ENCODE measurements at places on chromosomes 16 and 17. TPM values are rescaled to one million over a fixed set of nuclear protein-coding genes. Genes with fewer than 3 reads are reported as not detected.
A peak's percentile ranks its signal among the peaks of the same experiment; 100 is the strongest.

KRTAP4-6 gene
- polyA plus RNA-seq = not detected

PTX4 gene
- polyA plus RNA-seq = 0.19 TPM

CCL18 gene
- polyA plus RNA-seq = 0.28 TPM

PAM16 gene
- polyA plus RNA-seq = 37.9 TPM

OVCA2 gene
- polyA plus RNA-seq = 26.8 TPM

TBX21 gene
- polyA plus RNA-seq = 0.28 TPM

NPIPA1 gene
- 124 TPM for polyA plus RNA-seq

- no peaks in the 10 kb centered on the region for H3K36me3 ChIP-seq
- H3K27ac ChIP-seq = peak within 1 kb of the TSS; percentile 84
- peaks cover 18% of the 10 kb centered on the region for H3K4me1 ChIP-seq
- peak; percentile 95 for DNase-seq
- H3K27me3 ChIP-seq = peaks cover 16% of the 10 kb centered on the region
Observed at GRCh38 chr17:43546319-43547188, at the start of gene ETV4. Gene ETV4, minus strand, starts transcription at chr17:43546340. Its CDS starts 723 bp downstream, at chr17:43545617.

DNA sequence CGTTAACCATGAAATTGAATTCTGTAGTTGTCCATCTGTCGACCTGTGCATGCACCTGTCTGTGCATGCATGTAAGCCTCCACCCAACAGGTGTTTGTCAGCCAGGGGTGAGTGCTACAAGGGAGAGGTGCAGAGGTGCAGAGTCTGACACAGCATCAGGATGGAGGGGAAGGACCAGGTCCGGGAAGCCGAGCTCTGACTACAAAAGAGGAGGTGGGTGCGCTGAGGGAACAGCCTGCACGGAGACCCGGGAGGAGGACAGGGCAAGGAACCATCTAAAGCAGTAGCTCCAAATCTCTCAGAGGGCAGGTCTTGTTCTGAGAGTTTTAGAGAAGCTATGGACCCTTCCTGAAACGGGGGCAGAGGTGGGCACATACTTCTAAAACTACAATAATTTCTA lies 54.1 kb downstream of the B9D1 start:
- H3K27me3 ChIP-seq = no peaks in the 10 kb centered on the region
- H3K4me3 ChIP-seq = no peak overlapping the region
- no peak for DNase-seq
- H3K27ac ChIP-seq = no peak overlapping the region
- H3K36me3 ChIP-seq = peaks cover 33% of the 10 kb centered on the region
- H3K4me1 ChIP-seq = peaks cover 8% of the 10 kb centered on the region

GRCh38 chr16:72015124-72015523 lies 6.6 kb downstream of the DHODH start:
- peaks cover 33% of the 10 kb centered on the region for H3K36me3 ChIP-seq
- H3K4me1 ChIP-seq = no peaks in the 10 kb centered on the region
- no peak overlapping the region for H3K4me3 ChIP-seq
- no peak for DNase-seq

DNA sequence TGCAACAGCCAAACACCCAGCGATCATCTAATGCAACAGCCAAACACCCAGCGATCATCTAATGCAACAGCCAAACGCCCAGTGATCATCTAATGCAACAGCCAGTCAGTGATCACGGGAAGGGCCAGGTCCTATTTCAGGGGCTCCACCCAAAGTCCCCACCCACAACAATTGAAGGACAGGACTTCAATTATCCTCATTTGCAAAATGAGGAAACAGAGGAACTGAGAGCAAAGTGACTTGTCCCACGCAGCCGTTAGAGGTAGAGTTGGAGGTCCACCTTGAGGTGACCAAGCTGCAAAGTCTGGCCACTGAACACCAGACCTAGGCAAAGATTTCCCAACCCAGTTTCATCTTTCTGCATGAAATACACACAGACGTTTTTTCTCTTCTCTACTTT lies 3.7 kb downstream of the ZG16B start:
- no peak for DNase-seq
- no peak overlapping the region for H3K4me3 ChIP-seq
- H3K27ac ChIP-seq = no peak overlapping the region
- H3K36me3 ChIP-seq = no peaks in the 10 kb centered on the region
- peaks cover 14% of the 10 kb centered on the region for H3K4me1 ChIP-seq

DNA sequence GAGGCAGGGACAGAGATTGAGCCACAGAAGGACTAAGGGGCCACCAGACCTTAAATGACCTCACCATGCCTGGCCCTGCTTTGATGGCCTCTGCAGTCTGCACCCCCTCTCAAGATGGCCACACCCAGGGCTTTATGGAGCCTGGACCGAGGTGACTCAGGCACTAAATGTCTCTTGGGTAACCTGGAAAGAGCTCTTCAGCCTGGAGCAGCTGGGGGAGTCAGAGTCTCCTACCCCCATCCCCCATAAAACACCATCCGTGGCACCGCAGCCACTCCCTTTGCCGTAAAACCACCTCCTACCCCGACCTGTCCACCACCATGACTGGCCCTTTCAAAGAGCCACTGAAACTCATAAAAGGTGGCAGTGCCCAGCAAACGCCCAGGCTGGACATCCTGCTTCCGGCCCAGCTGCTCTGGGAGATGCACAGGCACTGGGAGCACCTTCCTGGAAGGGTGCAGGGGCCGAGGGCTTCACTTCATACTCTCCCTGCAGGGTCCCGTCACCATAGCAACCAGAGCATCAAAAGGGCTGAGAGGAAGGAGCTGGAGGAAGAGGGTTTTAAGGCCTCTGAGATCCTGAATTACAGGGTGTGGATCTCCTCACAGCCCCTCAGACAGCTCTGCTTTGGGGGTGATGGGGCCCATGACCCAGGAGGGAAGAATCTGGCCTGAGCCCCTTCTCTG lies 22.3 kb downstream of the FOXN1 start:
- H3K36me3 ChIP-seq = no peaks in the 10 kb centered on the region
- H3K4me3 ChIP-seq = no peak overlapping the region

GRCh38 chr17:43431714-43432523 lies 33.1 kb downstream of the ARL4D start:
- no peak overlapping the region for H3K4me3 ChIP-seq
- H3K36me3 ChIP-seq = no peaks in the 10 kb centered on the region
- DNase-seq = no peak
- peaks cover 2% of the 10 kb centered on the region for H3K27me3 ChIP-seq

DNA sequence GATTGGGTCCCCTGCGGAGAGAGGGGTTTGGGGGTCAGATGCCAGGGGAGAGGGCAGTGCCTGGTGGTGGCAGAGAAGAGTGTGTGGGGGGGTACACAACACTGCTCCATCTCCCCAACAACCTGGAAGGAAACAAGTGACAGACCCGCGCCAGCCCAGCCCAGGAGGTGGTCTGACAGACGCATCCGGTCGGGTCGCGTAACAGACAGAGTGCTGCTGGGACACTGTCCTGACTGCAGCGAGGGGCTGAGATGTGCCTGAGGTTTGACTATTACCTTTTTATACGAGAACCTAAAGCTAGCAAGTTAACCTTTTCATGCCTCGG lies 16.2 kb downstream of the UNC13D start:
- peaks cover 7% of the 10 kb centered on the region for H3K4me1 ChIP-seq
- H3K27me3 ChIP-seq = no peaks in the 10 kb centered on the region
- H3K36me3 ChIP-seq = peaks cover 35% of the 10 kb centered on the region
- H3K4me3 ChIP-seq = peak overlapping the region; percentile 27
